ENCODE measurements at places on chromosomes 13 and 19.
A peak's percentile ranks its signal among the peaks of the same experiment; 100 is the strongest.

DNA sequence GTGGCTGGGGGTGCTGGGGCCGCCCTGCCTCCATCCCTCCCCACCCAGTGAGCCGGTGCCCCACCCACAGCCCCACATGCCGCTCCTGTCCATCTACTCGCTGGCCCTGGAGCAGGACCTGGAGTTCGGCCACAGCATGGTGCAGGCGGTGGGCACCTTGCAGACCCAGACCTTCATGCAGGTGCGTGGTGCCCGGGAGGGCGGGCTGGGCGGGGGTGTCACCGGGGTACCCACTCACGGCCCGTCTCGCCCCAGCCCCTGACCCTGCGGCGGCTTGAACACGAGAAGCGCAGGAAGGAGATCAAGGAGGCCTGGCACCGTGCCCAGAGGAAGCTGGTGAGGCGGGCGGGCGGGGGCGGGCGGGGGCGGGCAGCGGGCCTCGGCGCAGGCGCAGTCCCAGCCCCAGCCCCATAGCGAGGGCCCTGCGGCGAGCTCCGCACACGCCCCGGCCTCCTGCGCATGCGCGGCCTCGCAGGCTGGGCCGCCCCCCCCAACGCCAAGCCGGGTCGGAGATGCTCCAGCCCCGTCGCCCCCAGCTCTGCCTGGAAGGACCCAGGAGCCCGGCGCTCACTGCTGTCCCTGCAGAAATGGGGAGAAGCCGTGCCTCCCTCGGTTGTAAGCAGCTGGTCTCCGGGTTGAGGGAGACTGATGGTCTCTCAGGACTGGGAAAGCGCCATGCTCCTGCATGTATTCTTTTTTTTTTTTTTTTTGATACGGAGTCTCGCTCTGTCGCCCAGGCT is 7.7 kb downstream of the ARHGAP45 start:
- DNase-seq = peak; percentile 96

DNA sequence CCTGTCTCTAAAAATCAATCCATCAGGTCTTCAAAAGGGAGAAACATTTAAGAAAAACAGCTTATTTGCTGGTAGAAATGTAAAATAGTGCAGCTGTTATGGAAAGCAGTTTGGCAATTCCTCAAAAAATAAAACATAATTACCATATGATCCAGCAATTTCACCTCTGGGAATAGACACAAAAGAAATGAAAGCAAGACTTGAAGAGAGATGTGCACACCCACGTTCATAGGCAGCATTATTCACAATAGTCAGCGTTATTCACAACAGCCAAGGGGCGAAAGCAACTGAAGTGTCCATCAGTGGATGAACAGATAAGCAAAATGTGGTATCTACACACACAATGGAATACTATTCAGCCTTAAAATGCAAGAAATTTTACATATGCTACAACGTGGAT is 45.1 kb upstream of the DOCK9 start:
- no peak for DNase-seq

GRCh38 chr13:30845297-30846214 is 60.5 kb upstream of the MEDAG start:
- DNase-seq = no peak

DNA sequence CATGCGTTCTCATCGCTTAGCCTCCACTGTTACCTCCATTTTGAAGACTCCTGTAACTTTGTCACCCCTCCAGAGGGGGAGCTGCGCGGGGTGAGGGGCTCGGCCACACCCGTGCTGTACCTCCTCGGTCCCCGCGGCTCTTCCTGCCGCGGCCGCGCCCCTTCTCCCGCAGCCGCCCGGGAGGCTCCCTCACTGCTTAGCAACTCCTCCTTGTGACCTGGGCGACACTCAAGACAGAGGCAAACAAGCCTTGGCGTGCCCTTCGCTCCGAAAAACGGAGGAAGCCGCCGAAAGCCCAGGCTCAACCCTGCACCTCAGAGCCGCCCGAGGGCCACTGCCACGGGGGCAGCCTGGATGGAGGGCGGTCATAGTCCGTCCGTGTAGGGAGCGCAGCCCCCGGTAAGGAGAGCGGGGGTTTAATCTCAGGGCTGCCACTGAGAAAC is 494.3 kb downstream of the FOXO1 start:
- no peak for DNase-seq

- no peak for DNase-seq
These were observed 108.0 kb downstream of the URI1 start for GRCh38 chr19:30049846-30050667.

DNA sequence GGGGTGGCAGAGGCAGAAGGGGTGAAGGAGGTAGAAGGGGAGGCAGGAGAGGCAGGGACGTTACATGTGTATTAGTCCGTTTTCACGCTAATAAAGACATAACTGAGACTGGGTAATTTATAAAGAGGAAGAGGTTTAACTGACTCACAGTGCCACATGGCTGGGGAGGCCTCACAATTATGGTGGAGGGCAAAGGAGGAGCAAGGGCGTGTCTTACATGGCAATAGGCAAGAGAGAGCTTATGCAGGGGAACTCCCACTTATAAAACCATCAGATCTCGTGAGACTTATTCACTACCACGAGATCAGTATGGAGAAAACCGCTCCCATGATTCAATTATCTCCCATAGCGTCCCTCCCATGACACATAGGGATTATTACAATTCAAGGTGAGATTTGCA is 19.0 kb upstream of the ACOD1 start:
- DNase-seq = no peak

DNA sequence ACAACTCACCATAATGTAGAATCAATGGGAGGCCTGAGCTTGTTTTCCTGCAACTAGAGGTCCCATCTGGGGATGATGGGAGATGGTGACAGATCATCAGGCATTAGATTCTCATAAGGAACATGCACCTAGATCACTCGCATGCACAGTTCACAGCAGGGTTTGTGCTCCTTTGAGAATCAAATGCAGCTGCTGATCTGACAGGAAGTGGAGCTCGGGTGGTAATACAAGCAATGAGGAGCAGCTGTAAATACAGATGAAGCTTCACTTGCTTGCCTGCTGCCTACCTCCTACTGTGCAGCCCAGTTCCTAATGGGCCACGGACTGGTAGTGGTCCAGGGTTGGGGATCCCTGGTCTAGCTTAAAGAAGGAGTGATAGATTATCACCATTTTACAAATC is 33.0 kb downstream of the KPNA3 start:
- no peak for DNase-seq

GRCh38 chr19:7172794-7173193 is 103.3 kb downstream of the ZNF557 start:
- DNase-seq = no peak

DNA sequence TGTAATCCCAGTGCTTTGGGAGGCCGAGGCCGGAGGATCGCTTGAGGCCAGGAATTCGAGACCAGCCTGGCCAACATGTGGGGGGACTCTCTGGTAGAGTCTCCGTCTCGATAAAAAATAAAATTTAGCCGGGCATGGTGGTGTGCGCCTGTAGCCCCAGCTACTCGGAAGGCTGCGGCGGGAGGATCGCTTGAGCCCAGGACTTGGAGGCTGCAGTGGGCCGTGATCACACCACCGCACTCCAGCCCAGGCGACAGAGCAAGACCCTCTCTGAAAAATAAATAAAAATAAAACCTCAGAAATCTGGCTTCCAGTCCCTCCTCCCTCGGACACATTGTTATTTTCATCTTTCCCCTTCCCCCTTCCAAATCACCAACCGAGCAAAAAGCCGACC is 332 bp downstream of the IRGQ start:
- no peak for DNase-seq

DNA sequence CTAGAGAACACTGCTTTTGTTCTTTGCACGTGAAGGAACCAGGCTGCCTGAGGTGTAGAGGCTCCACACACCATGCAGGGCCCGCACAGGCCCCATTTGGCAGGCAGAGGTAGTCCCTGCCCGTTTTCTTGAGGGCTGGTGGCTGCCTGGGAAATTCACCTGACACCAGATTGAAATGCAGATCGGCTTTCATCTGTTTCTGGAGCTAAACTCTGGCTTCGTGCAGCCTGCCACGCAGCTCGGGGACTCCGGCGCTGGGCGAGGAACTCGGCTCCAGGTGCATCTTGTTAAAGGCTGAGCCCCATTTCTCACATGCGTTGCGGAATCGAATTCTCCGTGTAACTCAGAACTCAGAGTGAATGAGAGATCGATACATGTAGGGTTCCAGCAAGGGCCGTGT is 37.7 kb downstream of the ATP11A start:
- no peak for DNase-seq

- DNase-seq = no peak
These were observed 7.8 kb downstream of the GAS6 start for GRCh38 chr13:113855931-113856715.

DNA sequence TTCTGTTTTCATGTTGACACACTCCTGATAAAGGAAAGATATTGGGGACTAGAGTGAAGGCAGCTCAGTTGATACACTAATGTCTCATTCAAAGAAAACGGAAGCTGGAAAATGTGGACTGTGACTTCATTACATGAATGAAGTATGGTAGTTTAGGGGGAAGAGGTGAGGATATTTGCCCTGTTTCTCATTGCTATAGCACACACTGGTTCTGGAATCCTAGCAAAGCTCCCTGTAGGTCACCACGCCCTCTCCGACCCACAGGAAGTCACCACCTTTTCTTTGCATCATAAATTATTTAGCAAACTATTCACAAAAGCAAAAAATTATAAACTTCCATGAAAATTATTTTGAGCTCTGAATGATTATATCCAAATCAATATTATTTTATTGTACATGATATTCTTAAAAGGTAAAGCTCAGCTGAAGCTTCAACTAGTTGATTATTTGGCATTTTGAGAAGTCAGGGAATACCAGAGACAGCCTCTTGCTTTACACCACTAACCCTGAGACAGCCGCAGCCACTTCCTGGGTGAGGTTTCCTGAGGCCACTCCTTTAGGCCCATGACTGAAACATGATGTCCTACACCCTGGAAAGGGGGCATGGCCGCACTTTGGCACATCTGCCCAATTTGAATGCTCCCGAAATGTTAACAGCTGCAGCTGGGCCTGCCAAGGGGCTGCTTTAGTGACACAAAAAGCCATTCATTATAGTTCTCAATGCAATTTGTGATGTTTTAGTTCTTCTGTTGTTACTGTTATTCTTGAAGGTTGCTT is 50.0 kb upstream of the WDFY2 start:
- DNase-seq = no peak

DNA sequence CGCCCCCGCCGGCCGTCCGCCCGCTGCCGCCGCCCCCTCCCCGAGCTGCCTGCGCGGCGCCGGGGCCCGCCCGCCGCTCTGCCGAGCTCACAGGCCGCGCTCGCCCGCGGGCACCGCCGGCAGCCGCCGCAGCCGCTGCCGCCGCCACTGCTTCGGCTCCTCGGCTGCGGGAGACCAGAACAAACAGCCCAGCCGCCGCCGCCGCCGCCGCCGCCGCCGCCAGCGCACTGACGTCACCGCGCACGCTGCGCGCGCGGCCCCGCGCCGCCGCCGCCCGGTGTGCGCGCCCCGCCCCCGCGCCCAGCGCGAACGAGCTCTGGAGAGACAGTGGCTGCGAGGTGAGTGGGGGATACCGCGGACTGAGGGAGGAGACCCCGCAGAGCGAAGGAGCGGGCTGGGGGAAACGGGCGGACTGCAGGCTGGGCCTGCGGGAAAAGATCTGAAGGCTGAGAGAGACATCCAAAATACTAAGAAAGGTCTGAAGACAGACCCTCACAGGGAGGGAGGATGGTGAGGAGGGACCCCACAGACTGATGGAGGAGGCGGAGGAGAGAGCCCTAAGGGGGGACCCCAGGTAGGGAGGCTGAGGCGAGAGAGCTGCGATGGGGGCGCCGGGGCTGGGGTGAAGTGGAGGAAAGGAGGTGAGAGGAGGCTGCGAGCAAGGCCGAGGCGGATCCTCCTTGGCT is at the start of gene BRD4:
TSS of gene BRD4 (minus strand) at position 229 of the 686 bp plus-strand sequence. CDS start 59,440 bp downstream, outside the sequence.
- DNase-seq = peak; percentile 88

GRCh38 chr13:107961849-107962608 is 253.3 kb downstream of the LIG4 start:
- no peak for DNase-seq

DNA sequence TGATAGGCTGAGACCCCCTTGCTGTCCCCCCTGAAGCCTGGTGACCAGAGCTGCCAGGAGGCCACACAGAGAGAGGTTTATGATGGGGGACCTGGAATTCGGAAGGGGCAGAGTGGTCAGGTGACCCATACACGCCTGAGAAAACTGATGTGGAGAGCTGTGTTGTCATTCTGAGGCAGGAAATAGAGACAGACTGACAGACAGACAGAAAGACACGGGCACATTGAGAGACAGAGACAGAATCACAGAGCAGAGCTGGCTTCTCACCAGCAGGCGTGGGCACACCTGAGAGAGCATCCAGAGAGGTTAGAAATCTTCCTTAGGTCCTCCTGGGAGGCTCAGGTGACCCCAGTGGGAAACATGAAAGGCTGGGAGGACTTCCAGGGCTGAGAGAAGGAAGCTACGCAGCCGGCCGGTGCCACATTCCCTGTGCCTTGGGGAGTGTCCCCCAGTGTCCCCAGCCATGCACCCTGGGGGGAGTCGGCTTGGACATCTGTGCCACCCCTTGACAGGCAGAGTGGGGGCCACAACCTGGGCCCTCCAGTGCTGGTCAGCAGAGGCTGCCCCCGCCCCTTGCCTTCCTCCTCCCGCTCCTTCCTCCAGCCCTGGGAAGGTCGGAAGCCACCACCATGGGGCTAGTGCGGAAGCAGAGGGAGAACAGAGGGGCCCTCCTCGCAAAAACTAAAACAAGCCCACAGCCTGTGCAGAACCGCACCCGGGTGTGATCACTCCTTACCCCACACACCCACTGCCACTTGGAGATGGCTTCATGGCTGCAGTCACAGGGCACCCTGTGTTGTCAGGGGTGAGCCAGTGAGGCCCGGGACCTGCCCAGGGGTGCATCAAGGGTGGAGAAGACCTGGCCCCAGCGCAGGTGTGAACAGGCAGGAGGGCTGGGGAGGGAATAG is 2.2 kb downstream of the FFAR1 start:
- DNase-seq = no peak

DNA sequence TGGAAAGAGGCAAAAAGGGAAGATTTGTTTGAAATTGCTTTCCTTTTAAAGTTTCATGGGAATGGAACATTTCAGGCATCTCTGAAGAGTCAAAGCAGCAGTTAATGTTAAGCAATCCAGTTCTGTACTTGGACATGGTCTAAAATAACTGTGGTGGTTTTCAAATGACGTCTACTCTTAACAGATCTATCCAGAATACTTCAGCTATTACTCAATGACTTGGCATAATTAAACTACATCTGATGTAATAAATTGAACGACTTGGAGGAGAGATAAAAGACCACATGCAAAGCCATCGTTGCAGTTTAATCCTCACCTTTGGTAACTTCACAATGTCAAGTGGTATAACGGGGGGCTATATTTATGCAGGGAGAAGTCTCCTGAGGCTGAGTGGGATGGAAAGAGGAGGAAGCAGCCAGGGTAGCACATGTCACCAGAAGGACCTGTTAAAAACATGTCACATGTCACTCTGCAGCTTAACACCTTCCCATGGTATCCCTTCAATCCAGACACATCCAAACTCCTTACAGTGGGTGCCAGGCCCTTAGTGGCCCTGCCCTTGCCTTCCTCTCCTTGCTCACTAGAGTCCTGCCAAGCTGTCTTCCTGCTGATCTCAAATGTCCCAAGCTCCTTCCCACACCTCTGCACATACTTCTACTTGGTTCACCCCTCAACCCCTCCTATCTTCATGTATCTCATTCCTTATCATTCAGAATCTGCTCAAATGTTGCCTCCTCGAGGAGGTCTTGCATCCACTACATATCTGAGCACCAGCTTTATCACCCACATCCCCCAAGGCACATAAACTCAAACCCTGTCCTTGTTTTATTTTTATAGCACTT is 327.8 kb downstream of the SUCLA2 start:
- no peak for DNase-seq

- no peak for DNase-seq
These were observed 11.0 kb downstream of the SIGLEC11 start for GRCh38 chr19:49949742-49950589.

All from GM19239 (cell line).